ENCODE measurements at places on chromosomes 5 and 9. TPM values are rescaled to one million over a fixed set of nuclear protein-coding genes. Genes with fewer than 3 reads are reported as not detected.

GRCh38 chr5:6979061-6979460 is 265.8 kb downstream of the TENT4A start:
- no peak for DNase-seq

- DNase-seq = no peak
Observed at GRCh38 chr9:102106439-102106838, 368.0 kb upstream of the GRIN3A start.

- DNase-seq = no peak
Observed at GRCh38 chr5:179975713-179976134, 68.0 kb upstream of the TBC1D9B start.

GRCh38 chr9:95506428-95506677 is 10.4 kb downstream of the PTCH1 start:
- DNase-seq = peak; percentile 45

GRCh38 chr5:56384186-56384585 is 151.1 kb upstream of the ANKRD55 start:
- DNase-seq = no peak

DNA sequence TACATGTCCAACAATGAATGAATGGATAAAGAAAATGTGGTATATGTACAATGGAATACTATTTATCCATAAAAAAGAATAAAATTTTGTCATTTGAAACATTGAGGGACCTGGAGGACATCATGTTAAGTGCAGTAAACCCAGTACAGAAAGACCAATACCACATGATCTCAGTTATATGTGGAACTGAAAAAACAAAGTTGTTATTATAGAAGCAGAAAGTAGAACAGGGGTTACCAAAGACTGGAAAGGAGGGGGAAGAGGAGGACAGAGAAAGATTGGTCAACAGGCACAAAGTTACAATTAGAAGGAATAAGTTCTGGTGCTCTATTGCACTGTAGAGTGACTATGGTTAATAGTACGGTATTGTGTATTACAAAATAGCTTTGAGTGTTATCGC is 233.8 kb downstream of the SEMA6A start:
- no peak for DNase-seq

The STING1 gene
- total RNA-seq = 43.7 TPM

- no peak for DNase-seq
Observed at GRCh38 chr5:6592601-6593000, 40.2 kb downstream of the NSUN2 start.

GRCh38 chr9:111458139-111459009 is 25.8 kb downstream of the ECPAS start:
- DNase-seq = no peak

DNA sequence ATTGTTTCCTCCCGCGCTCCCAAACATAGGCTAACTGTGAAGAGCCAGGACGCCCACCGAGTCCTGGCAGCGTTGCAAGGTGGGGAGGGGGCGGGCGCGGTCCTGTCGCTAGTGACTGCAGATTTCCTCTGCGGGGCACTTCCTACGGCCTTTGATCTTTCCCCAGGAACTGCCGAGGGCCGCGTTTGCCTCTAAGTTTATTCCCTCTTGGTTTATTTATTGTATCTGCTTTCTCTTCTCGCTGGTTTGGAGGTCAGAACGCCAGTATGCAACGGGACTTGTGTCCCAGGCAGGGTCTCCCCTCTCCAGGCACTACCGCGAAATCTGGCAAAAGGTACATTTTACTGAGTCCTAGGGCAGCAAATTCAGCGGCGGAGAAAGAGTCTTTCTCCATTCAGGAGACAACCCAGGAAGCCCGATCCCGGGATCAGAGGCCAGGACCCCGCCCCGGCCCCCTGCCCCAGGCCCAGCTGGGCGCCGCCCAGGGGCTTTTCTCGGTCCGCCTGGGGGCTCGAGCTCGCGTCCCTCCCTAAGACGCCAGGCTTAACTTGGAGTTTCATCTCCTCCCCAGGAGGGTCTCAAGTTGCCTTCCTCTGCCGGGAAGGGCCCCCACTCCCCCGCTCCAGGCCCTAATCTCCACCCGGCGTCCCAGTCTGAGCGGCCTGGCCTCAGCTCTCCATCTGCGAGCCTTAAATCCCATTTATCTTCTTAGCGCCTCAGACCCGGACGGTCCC is 884 bp upstream of the EGFLAM start:
- no peak for DNase-seq

- no peak for DNase-seq
Observed at GRCh38 chr5:97618721-97619120, 435.7 kb upstream of the RIOK2 start.

DNA sequence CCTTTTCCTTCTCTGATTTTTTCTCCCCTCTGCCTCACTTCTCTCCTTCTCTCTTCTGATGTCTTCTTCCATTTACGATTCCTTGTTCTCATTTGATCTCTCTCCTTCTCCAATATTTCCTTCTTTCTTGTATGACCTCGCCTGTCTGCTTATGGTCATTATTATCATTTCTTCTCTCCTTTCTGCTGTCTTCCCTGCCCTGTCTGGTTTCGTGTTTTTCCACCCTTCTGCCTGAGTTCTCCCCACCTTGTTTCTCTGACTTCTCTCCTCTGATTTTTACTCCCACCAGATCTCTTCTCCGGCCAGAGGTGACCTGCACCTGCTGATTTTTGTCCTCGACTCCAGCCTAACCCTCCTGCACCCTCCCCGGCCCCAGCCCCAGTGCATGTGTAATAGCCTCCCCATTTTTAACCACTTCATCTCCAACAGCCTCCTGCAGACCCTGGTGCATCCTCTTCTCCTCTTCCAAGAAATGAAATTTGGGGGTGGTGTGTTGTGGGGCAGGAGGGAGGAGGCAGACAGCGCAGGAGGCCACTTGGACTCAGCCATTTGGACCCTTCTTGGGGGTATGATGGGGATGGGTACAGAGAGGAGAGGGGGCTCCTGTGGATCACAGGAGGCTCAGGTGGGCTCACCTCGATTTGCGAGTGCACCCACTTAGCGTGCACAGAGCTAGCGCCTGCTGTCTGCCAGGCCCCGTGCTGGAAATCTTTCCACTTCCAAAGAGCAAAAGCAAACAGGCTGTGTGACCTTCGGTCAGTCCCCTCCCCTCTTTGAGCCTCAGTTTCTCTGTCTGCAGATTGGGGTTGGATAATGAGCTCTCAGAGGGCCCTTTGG is 32.5 kb downstream of the GSN start:
- DNase-seq = no peak

GRCh38 chr5:141637767-141638419 is 1.1 kb downstream of the RELL2 start:
- peak; percentile 81 for DNase-seq

The HTR4 gene
- not detected for total RNA-seq

DNA sequence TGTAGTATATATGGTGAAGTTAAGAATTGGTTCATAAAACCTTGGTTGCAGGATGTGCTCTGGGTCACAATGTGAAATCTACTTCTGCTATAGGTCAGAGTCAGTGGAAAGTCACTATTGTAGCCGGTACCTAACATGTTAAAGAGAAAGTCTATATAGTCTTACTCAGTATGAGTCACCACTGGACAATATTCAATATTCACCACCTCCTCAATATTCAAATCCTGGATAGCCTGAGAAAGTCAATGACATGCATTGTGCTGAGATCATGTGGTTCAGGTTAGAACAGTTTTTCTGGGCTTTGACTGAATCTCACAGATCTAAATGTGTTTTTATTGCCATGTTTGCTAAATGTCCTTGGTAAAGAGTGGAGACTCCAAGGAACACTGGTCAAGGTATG is 108.8 kb downstream of the HMHB1 start:
- no peak for DNase-seq

The MOB3B gene
- total RNA-seq = 0.47 TPM

GRCh38 chr5:154251529-154251928 is 61.0 kb downstream of the GALNT10 start:
- no peak for DNase-seq

DNA sequence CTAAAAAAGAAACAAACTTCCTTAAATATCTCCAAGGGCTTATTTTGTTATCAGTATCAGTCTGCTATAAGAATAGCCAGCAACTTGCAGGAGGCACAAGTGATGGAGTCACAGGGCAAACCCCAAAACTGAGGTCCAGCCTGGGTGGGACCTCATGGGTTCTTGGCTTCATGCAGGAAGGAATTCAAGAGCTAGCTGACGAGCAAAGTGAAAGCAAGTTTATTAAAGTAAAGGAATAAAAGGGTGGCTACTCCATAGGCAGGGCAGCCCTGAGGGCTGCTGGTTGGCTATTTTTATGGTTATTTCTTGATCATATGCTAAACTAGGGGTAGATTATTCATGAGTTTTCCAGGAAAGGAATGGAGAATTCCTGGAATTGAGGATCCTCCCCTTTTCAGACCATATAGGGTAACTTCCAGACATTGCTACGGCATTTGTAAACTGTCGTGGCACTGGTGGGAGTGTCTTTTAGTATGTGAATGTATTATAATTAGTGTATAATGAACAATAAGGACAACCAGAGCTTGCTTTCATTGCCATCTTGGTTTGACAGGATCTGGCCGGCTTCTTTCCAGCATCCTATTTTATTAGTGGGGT is 231.9 kb downstream of the ADAMTSL1 start:
- DNase-seq = no peak

- DNase-seq = no peak
Observed at GRCh38 chr5:112077180-112077579, 320.2 kb upstream of the NREP start.

DNA sequence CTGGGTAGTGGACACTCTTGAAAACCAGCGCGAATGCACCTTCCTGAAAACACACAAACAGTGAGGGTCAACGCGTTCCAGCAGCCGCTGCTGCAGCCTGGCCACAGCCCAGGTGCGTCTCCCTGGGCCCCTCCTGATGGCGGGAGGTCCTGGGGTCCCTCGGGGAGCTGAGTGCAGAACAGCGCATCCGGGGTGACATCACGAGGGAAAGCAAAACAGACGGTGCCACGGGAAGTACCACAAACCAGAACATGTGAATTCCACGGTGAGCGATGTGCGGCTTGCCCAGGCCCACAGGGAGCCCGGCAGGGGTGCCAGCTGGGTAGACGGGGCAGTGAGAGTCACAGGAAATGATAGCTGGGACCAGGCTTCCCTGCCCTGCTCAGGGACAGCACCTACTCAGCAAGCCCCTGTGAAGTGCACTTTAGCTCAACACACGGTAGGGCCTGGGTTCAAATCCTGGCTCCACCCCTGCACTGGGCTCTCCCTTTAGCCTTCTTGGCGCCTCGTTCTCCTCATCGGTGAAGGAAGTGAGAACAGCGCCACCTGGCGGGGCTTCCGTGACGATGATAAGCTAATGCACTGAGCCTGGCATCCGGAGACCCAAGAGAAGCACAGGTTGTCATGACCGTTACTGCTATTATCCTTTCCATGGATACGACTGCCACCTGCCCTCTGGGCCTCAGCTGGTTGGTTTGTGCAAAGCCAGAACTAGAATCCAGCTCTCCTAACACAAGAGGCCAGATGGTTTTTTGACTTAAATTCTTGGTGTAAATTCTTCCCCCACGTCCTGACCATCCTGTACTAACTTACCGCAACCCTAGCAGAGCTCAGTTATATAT is 24.6 kb downstream of the GFPT2 start:
- peak; percentile 94 for DNase-seq

GRCh38 chr9:626596-626995 is 214.9 kb upstream of the DMRT1 start:
- DNase-seq = no peak

The SPATA9 gene
- total RNA-seq = not detected

The ANKRD18A gene
- 0.85 TPM for total RNA-seq

- DNase-seq = peak; percentile 53
Observed at GRCh38 chr5:133754575-133755169, 142.3 kb upstream of the FSTL4 start.

GRCh38 chr9:4009006-4009511 is 290.8 kb downstream of the GLIS3 start:
- no peak for DNase-seq

Measured in activated CD8-positive, alpha-beta T cell treated with anti-CD3 and anti-CD28 coated beads for 36 hours (primary cell).